Right ventricle myocardium superior (tissue), 1 donor: ENCODE measurements at places on chromosomes 1 and 21. TPM values are rescaled to one million over a fixed set of nuclear protein-coding genes. Genes with fewer than 3 reads are reported as not detected.
A peak's percentile ranks its signal among the peaks of the same experiment; 100 is the strongest.

DNA sequence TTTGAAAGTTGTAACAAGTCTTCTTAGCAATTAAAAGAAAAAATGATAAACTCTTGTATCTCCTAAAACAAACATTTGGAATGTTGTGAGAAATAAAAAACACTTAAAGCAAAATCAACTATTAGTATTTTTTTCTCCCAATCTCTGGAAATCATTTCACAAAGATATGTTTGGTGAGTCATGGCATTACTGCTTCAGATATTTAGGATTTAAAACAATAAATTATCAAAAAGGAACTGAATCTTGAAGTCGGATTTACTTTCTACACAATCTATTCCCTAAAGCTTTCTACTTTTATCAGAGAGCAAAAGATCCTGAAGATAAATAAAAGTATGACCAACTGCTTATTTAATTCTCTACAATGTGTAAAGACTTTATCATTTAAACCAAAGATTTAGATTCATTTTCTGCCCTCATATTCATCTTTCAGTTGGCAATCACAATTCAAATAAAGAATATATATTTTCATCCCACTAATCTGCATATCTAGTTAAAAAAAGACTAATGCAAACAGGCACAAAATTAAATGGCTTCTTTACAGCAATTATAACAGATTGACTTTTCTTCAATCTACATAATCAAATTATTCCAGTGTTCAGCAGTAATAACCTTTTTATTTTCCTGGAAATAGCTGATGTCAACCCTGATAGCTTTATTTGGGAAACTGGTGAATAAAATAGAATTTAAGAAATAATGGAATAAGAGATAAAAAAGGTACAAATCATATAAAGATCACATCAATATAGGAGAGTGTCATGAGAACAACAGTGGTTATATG is 230.0 kb downstream of the COP1 start:
- DNase-seq = no peak

DNA sequence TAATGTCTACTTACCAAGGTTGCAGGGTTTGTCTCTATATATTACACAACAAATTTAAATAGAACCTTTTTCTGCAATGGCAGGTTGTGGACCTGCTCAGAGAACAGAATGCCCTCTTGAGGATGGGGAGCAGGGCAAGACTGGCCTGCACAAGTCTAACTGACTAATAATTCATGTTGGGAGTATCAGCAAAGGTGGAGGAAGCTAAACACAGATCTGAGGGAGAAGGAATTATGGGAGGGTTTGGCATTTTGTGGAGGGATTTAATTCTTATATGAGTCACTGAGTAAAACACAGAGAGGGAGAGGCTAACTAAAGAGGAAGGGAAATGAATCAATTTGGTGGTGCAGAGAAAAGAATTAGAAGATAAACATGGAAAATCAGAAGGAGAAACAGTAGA is 40.0 kb downstream of the CLDN17 start:
- no peak for DNase-seq

GRCh38 chr1:187336441-187337168 is 507.9 kb downstream of the PLA2G4A start:
- DNase-seq = no peak

- DNase-seq = no peak
Measured at GRCh38 chr1:51287966-51288365, 42.4 kb downstream of the TTC39A start.

GRCh38 chr1:11693024-11693590 is 1.6 kb downstream of the DRAXIN start:
- DNase-seq = no peak

DNA sequence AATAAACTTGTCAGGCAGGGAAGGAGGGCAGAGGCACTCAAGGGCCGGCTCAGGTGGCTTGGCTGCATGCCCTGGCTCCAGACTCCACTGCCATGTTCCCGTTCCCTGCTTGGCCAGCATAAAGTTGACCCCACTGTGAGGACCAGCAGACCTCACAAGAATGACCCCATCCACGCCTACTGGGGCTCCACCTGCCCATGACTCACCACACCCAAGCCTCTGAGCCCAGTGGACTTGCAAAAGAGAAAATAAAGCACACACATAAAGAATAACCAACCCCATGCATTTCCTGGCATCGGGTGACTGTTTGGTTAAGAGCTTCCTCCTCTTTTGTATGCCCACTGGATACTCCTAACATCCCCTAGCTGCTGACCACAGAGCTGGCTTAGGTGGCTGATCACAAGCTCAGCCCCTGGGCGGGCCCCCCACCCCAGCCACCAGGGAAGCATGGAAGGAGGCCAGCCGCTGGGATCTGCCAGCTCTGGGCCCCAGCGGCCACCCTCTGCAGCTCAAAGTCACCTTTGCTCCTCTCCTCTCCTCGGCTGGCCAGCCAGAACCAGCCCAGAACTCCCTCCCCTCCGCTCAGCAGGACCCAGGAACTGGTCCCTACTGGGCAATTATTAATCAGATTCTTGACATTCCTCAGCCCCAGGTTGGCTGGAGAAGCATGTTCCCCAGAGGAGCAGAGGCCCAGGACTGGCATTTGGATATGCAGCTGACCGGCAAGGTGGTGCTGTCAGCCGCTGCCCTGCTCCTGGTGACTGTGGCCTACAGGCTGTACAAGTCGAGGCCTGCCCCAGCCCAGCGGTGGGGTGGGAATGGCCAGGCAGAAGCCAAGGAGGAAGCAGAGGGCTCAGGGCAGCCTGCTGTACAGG is at the start of gene KLHDC7A:
TSS of gene KLHDC7A (plus strand) at position 616 of the 875 bp plus-strand sequence. CDS start at position 668, 52 bp downstream.
- DNase-seq = no peak

DNA sequence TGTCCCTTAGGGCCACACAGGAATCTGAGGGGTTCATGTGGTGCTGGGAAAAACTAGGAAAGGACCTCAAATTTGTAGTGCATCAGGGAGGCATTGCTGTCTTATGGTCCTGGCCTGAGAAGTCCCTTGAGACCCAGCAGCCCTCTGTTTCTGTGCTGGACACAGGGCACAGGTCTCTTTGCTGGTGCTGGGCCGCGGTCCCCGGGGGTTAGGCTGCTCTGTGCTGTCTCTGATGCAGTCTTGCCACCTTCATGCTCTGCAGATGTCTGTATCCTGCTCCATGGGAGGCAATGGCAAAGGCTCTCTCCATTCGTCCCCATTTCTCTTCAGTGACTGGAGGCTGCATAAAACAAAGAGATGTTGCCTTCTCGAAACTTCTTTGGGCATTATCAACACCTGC is 13.0 kb downstream of the EDARADD start:
- DNase-seq = no peak

GRCh38 chr1:38297246-38297645 is 250.7 kb upstream of the POU3F1 start:
- no peak for DNase-seq

GRCh38 chr1:179966551-179966950 is 11.9 kb downstream of the CEP350 start:
- no peak for DNase-seq

- DNase-seq = peak; percentile 85
Measured at GRCh38 chr1:156082309-156083091, at the start of gene MEX3A. Gene MEX3A (minus strand): TSS chr1:156082465. CDS start chr1:156081998, 467 bp downstream.

GRCh38 chr1:48931506-48932192 is 155.0 kb upstream of the BEND5 start:
- no peak for DNase-seq

- DNase-seq = no peak
Measured at GRCh38 chr1:176717066-176717750, 254.2 kb downstream of the PAPPA2 start.

DNA sequence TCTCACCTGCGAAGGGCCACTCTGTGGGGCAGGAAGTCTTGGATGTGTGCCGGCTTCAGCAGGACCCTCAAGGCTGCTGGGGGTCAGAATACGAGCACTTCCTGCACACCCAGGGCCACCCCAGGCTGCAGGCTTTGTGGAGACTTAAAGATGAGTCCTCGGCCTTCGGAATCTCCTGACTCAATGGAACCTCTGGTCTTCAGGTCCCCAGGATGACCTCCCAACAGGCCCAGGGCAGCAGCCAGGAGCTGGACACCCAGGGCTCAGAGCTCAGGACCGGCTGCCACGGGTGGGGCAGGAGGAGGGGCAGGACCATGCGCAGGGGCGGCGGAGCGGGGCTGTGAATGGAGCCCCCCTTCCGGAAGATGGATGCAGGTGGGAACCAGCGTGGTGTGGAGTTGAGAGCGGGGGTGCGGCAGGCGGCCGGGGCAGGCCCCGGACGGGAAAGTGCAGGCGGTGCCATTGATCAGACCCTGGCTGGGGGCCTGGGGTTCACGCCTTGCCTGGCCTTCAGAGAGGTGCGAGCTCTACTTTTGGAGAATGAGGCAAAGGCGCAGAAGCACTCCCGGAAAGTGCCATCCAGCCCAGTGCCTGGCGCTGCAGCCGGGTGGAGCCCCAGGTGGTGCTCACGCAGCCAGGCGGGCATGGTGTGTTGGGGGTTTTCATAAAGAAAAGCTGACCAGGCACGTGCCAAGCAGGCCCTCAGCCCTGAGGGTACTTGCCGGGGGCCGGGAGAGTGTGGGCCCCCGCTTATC is 10.4 kb downstream of the COL18A1 start:
- peak; percentile 35 for DNase-seq

- DNase-seq = peak; percentile 65
Measured at GRCh38 chr1:10980841-10981727, 31.4 kb upstream of the TARDBP start.

The TMEM81 gene
- 2.7 TPM for total RNA-seq

The FCMR gene
- 3.2 TPM for total RNA-seq

The TLR5 gene
- total RNA-seq = 3.0 TPM

The TAS1R3 gene
- total RNA-seq = 0.40 TPM

The BGLAP gene
- total RNA-seq = 0.83 TPM

The CFHR3 gene
- total RNA-seq = 0.24 TPM

The GNG12 gene
- 31.9 TPM for total RNA-seq
